ENCODE measurements at places on chromosomes 13 and 19.

DNA sequence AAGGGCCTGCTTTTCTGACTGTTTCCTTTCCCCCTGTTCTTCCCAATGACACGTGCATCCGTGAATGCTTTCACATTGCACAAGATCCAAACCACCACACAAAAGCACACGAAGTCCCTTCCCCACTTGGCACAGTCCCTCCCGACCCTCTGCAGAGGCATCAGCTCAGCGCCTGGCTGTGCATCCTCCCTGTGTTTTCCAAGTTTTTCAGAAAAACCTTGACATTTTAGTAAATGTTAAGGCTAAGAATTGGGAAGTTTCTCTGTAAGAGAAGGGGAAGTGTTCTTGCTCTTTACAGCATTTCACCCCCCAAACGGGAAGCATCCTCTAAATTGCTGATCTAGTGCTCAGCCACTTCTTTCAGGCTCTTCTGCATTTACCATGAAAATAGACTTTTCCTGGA lies 94.5 kb upstream of the TM9SF2 start:
- DNase-seq: no peak

GRCh38 chr13:25682276-25682675 lies 310.5 kb downstream of the ATP8A2 start:
- DNase-seq: no peak

- no peak for DNase-seq
Measured at GRCh38 chr13:101205408-101205807, 210.9 kb downstream of the NALCN start.

GRCh38 chr19:737591-738093 lies 13.3 kb upstream of the MISP start:
- no peak for DNase-seq

GRCh38 chr13:31224963-31225559 lies 25.3 kb downstream of the B3GLCT start:
- DNase-seq: no peak

DNA sequence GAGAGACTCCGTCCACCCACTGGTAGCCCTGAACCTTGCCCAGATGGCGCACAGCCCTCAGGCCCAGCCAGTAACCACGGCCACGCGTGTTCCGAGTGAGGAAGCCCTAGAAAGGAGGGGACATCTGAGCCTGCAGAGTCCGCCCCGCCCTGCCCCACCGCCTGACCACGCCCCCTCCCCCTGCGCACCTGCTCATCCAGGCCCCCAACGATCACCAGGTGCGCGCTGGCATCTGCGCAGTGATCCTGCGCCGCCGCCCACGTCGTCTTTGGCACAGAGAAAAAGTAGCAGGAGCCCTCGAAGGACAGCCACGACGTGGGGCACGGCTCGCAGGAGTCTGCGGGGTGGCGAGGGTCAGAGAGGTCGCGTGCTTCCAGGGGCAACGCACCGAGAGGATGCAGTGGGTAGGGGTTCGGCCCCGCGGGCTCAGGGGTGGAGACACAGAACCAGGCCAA lies 2.1 kb downstream of the CLEC4G start:
- no peak for DNase-seq

DNA sequence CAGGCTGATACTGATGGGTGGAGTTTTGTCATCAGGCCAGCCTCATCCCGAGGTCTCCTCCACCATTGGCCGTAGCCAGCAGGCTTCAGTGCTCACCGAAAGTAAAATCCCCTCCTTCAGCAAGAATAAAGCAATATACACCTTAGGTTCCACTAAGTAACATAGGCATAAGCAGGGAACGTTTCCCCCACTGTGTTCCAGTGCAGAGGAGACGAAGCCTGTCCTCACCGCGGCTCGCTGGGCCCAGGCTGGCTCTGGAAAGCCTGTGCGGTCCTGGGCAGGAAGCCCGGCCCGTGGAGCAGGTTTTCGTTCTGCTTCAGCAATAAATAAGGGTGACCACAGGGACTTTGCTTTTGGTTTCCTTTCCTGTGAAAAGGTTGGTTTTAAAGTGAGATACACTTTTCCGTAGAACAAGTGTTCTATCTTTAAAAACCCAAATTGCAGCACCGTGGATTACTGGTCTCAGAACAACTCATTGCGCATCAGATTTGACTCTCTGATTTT lies 16.3 kb upstream of the TEX29 start:
- no peak for DNase-seq

GRCh38 chr19:4730740-4731171 lies 7.1 kb upstream of the DPP9 start:
- no peak for DNase-seq

DNA sequence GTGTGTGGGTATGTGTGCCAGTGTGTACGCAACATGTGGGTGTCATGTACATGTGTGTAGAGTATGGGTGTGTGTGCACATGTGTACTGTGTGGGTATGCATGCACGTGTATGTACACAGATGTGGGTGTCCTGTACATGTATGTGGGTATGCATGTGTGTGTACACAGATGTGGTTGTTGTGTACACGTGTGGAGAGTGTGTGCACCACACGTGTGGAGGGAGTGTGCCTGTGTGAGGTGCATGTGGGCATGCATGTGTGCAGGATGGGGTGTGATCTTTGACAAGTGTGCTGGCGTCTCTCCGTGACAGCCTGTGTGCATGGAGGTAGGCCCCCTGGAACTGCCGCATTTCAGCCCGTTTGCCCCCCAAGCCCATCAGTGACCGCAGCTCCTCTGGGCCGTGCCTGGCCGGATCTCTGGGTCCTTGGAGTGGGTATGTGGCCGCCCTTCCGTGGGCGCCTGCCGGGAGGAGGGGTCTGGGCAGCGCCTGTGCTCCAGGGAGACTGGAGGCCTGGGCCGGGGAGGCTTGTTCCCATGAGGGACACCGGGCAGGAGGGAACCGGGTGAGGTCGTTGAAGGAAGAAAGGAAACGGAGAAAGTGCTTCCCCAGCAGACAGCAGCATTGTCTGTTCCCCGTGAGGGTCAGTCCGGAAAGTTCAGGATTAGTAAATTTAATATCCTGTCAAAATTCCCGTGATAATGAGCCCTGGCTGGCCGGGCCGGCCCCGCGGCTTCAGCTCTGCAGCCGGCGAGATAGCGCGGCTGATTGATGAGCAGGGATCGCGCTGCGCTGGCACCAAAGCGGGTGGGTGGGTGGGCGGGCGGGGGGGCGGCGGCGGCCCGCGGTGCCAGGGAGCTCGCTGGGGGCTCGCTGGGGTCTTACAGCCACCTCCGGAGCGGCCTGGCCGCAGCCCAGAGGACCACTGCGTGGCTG lies 91.1 kb upstream of the SOX1 start:
- DNase-seq: no peak
